ENCODE measurements at places on chromosomes 5 and 9. TPM values are rescaled to one million over a fixed set of nuclear protein-coding genes. Genes with fewer than 3 reads are reported as not detected.

Gene MEGF10
- total RNA-seq: 41.5 TPM

Gene SLC46A2
- total RNA-seq: 0.04 TPM

Gene HSPB3
- 207 TPM for total RNA-seq

Gene STC2
- 6.4 TPM for total RNA-seq

Gene WNK2
- 7.4 TPM for total RNA-seq

Gene PPP2R2B
- 3.5 TPM for total RNA-seq

Gene ARL14EPL
- 0.09 TPM for total RNA-seq

Gene N4BP3
- 19.6 TPM for total RNA-seq

Gene MAN2A1
- 38.6 TPM for total RNA-seq

Gene DMRT2
- total RNA-seq: 23.4 TPM

Gene OLFM1
- 3.2 TPM for total RNA-seq

Gene PCDHGB5
- 4.3 TPM for total RNA-seq

Gene PLAC8L1
- total RNA-seq: 0.18 TPM

Gene GPR150
- total RNA-seq: 0.09 TPM

Gene EDIL3
- 7.6 TPM for total RNA-seq

Gene C8G
- 0.58 TPM for total RNA-seq

Gene OR1J2
- total RNA-seq: not detected

Gene TEX48
- total RNA-seq: not detected

Gene COL15A1
- total RNA-seq: 186 TPM

Gene TMEM174
- total RNA-seq: not detected

Gene SPATA6L
- 0.49 TPM for total RNA-seq

Gene IL5
- not detected for total RNA-seq

Gene TMEM252
- total RNA-seq: 0.09 TPM

Gene IFNA13
- total RNA-seq: 0.04 TPM

Gene LIX1
- total RNA-seq: 5.3 TPM

Gene LHX3
- not detected for total RNA-seq

Gene GPX3
- 41.5 TPM for total RNA-seq

Gene IFNA21
- total RNA-seq: not detected

Gene DBN1
- 97.3 TPM for total RNA-seq

Gene C7
- total RNA-seq: 2.3 TPM

Gene KCNMB1
- 0.22 TPM for total RNA-seq

Gene HTR1A
- total RNA-seq: not detected

Gene RABGAP1
- total RNA-seq: 30.2 TPM

Gene TLX3
- not detected for total RNA-seq

Gene IL4
- total RNA-seq: not detected

Gene SPINK4
- 0.31 TPM for total RNA-seq

Gene C9orf78
- total RNA-seq: 36.2 TPM

Gene UIMC1
- total RNA-seq: 28.7 TPM

Gene LRSAM1
- total RNA-seq: 5.8 TPM

Gene CCNI2
- not detected for total RNA-seq

Gene NAIF1
- total RNA-seq: 10.0 TPM

Gene FAM200C
- 11.9 TPM for total RNA-seq

All from muscle of leg (tissue), 16 donors.